Astrocyte of the hippocampus (primary cell): ENCODE measurements at places on chromosomes 6 and 20.

DNA sequence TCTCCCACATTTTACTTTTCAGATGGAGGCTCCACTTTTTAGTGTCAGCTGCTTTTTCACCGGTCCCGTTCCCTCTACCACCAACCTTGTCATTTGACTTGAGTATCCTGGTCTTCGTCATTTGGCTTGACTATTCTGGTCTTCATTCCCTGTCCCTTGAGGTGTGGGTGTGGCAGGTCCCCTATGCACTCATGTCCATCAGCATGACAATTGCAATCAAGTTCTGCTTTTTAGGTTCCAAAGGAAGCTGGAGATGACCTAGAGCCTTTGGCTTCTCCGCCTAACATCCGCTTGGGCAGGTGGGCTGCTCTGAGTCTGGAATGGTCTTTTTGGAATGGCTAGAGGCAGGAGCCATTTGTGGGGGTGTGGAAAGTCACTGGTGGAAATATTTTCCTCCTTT lies 99.8 kb upstream of the MLN start:
- DNase-seq = no peak

DNA sequence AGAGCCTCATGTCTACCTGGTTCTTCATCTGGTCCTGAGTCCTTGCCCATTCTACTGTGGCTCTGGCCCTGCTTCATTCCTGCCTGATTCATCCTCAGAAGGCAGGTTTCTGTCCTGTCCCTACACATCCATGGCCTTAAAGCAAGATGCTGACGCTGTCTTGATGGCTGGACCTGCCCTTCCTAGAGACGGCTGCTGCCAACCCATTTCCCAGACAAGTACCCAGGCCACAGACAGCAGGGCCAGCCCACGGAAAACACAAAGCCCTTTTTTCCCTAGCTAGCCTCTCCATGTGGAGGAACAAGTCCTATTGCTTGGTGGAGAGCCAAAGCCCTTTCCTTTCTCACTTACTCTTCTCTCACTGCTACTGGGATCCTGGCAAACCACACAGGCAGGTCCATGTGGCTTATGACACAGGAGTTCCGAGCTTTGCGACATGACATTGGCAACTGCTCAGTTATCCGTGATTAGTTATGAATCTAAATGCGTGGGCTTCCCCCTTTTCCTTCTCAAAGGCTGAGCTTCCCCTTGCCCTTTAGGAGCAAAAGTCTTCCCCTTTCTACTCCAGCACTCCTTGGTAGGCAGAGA lies 72.9 kb downstream of the SLC22A3 start:
- DNase-seq = no peak

- DNase-seq = no peak
These were observed 159.8 kb upstream of the TSHZ2 start for GRCh38 chr20:52812231-52812847.

GRCh38 chr6:149242883-149243282 lies 74.6 kb upstream of the TAB2 start:
- DNase-seq = peak; percentile 51

DNA sequence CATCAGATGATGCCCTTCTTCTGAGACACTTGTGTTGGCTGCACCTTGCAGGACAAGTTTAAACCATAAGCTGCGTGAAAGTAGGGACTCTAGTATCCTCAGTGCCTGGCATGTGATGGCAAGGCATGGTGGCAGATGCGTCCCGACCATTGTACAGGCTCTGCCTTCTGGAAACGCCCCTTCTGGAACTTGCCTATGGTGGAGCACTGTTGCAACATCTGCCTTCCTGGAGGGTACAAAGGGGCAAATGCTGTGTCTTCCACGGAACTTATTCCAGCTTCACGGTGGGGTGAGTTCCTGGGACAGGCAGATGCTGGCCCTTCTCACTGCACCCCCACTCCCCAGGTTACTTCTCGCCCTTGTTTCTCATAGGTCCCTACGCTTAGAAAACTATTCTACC lies 232.8 kb downstream of the THBS2 start:
- no peak for DNase-seq

GRCh38 chr6:3999800-4000661 lies 78.9 kb downstream of the FAM217A start:
- DNase-seq = no peak

- DNase-seq = peak; percentile 31
These were observed 104.0 kb upstream of the CARMIL1 start for GRCh38 chr6:25175196-25175595.
